Stimulated activated CD8-positive, alpha-beta memory T cell treated with anti-CD3 and anti-CD28 coated beads, Interleukin-7, amount 100 ng/mL, for 1 hour (primary cell): ENCODE measurements at places on chromosomes 1 and 21.

GRCh38 chr1:15618655-15619525 lies 1.6 kb downstream of the DDI2 start:
- no peak for DNase-seq

DNA sequence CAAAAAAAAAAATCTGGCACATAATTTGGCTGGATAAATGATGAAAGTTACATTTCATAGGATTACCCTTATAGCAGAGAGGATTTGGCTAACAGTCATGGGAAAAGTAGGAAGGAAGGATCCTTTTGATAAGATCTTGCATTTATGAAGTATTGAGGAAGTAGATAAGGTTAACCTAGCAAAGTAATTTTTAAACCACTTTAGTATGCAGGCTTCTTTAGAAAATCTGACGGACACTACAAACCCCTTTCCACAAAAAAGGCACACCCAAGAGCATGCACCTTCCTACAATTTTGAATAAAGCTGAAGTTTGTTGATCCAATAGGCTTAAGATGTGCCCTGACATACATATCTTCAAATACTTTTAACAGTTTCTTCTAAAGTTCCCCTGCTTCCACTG lies 275.2 kb downstream of the GRIK1 start:
- no peak for DNase-seq

- DNase-seq = no peak
Observed at GRCh38 chr1:11434501-11434900, 44.5 kb upstream of the DISP3 start.

- no peak for DNase-seq
Observed at GRCh38 chr1:54095546-54096226, 42.3 kb downstream of the TCEANC2 start.

GRCh38 chr1:27887215-27888021 lies 15.1 kb downstream of the THEMIS2 start:
- DNase-seq = no peak

GRCh38 chr1:160618763-160619274 lies 28.0 kb downstream of the SLAMF1 start:
- no peak for DNase-seq

GRCh38 chr1:23795676-23796465 lies 4.7 kb downstream of the GALE start:
- DNase-seq = no peak

- no peak for DNase-seq
Observed at GRCh38 chr21:45405819-45406762, 1.1 kb downstream of the COL18A1 start.

GRCh38 chr1:219555806-219556205 lies 57.1 kb downstream of the ZC3H11B start:
- DNase-seq = no peak

DNA sequence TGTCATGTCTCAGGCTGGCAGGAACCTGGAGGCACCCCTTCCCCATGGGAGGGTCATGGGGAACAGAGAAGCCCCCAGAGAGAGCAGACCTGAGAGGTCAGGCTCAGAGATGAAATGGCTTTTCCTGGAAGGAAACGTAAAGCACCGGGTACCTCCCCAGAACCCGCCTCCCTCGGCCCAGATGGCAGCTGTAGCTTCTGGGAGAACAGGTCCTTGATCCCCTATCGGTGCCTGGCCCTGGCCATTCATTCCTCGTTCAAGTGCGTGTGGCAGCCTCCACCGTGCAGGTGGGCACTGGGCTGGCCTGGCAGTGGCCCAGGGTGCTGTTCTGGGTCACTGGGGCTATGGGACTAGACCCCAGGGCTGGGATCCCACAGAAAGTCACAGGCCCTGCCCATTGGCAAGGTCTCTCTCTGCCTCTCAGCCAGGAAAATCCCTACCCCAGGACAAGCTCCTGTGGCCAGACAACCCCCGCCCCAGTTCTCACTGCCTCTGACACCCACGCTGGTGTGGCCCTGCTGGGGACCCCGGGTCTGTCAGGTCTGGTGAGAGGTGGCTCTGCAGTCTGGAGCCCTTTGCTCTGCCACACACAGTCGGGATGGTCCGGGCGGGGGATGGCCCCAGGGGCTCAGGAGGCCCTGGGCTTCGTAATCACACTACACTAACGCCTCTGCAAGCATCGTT lies 183.2 kb upstream of the VAMP3 start:
- no peak for DNase-seq

DNA sequence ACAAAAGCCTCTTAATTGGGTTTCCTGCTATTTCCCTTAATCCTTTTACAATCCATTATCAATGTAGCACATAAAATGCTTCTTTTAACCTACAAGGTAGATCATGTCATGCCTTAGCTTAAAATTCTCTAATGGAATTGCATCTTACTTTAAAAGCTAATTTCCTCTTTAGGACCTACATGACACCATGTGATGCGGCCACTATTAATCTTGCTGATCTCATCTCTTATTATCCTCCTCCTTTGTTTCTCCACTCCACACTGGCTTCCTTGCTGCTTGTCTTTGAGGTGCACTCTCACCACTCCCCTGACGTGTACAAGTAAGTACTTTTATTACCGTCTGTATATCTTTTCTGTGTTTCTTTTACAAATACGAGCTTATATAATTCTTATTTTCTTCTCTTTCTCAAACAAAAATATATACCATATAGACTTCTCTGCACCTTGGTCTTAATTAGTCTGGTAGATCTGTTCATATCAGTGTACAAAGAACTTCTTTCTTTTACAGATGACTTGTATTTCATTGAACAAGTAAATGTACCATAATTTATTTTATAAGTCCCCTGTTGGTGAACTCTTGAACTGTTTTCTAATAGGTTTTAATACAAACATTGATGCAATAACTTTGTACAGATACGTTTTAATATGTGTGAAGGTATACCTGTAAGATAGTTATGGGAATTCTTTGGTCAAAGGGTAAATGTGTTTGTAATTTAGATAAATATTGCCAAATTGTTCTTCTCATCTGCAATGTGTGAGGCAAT lies 28.2 kb downstream of the GPR88 start:
- no peak for DNase-seq

GRCh38 chr1:80639777-80640533 lies 1160.8 kb upstream of the ADGRL2 start:
- no peak for DNase-seq

DNA sequence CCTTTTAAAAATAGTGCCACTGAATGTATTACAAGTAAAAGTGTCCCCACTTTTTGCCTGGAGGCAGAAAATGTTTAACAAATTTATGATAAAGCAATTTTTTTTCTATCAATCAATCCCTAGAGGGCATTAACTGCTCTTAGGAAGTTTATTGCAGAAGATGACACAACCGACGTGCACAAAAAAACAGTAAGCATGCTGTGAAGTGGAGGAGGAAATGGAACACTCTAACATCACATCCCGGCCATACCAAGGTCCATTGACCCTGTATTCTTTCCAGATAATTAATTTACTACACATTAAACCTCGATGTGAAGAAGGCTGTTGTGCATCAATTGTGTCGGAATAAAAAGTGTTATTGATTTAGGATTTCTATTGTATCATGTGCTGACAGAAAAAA lies 264.9 kb upstream of the NR5A2 start:
- no peak for DNase-seq

DNA sequence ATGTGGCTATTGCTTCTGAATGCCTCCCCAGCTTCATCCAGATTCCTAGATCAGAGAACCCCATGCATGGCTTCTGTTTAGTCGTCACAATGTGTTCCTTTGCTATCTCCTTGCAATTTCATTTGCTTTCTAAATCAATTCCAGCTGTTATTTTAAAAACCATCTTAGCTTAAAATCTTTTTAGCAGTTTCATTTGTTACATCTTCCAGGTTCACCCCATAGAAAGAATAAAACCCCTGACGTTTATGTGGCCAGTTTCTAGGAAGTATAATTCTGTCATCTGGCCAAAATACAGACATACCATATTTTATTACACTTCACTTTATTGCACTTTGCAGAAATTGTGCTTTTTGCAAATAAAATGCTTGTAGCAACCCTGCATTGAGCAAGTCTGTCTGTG lies 278.4 kb downstream of the PTPRC start:
- DNase-seq = no peak

- no peak for DNase-seq
Observed at GRCh38 chr21:45535341-45536081, 6.7 kb downstream of the SLC19A1 start.

DNA sequence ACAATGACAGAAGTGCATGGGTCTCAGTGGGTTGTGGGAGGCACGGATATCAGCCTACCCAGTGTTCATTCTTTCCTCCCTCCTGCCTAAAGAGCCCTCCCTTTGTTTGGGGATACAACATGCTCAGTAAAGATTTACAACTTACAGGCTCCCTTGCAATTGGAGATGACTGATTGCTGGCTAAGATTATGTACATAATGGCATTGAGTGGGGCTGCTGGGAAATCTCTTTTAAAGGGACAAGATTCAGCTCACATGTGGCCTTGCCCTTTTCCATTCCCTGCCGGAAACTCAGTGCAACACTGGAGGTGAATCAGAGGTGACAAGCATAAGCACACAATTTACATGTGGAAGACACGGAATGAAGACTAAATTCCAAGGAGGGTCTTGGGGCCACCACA lies 83.7 kb upstream of the CHRM3 start:
- no peak for DNase-seq

GRCh38 chr1:152743371-152744145 lies 14.3 kb upstream of the KPRP start:
- no peak for DNase-seq

- DNase-seq = no peak
Observed at GRCh38 chr1:58312971-58313563, 233.5 kb downstream of the OMA1 start.

DNA sequence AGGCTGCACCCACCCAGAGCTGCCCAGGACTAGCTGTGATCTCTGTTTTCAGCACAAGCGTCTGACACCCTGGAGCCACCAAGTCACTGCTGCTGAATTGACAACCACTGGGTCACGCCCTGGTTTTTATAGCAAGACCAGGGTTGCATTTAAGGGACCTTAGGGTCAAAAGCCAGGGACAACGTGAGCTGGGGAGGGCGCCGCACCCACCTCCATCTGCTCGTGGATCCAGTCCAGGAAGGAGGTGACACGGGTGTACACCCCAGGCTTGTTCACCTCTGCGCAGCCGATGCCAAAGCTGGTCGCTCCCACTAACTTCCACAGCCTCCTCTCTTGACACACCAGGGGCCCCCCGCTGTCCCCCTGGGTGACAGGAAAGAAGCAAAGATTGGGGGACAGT lies 9.2 kb upstream of the TFF1 start:
- no peak for DNase-seq

DNA sequence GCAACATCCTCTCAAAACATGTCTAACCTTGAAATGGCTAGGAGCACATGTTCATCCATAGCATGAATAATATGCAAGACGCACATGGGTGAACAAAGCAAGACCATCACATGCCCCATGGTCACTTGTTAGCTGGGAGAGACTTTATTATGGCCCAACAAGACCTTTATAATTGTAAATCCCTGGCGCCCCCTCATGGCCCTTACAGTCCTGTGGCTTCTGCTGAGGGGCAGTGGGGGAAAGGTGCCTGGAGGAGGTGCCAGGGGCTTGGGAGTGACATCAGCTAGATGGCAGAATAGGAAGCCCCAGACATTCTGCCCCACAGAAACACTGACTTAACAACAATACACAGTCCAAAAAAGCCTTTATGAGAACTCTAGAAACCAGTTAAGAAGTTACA lies 51.7 kb downstream of the CSMD2 start:
- no peak for DNase-seq

GRCh38 chr1:167456524-167456923 lies 61.8 kb downstream of the CD247 start:
- DNase-seq = no peak

DNA sequence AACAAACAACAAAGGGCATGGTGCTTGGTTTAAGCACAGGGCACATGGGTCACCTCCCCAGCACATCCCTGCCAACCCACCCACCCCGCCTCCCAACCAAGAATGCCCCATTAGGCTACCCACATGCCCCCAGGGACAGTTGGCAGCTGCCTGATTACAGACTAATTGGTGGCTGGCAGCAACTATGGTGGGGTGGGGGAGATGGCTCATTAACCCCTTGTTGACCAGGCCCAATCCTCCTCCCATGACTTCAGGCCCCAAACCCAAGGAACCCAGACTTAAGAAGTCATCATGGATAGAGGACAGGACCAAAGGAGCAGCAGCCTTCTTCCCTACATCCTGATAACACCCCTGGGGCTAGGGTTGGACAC lies 1.3 kb downstream of the RIMS3 start:
- no peak for DNase-seq
